ENCODE measurements at places on chromosomes 4 and X.

DNA sequence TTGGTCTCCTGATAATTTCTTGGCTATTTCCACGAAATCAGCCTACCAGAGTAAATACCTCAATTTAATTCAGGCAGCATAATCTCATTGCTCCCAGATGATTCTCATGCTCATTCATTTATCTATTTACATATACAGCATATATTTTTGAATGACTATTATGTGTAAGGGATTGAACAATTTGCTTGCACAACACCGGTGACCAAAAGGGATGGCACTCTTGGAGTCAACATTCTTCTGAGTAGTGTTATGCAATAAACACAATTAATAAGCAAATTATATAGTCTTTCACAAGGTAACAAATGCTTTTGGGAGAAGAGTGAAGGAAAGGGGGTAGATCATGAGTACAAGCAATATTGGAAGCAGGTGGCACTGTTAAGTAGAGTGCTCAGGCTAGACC lies 1015.3 kb downstream of the ARAP2 start:
- no peak for DNase-seq

- DNase-seq, result no peak
These were observed 13.8 kb downstream of the SH3BP2 start for GRCh38 chr4:2806390-2807355.

DNA sequence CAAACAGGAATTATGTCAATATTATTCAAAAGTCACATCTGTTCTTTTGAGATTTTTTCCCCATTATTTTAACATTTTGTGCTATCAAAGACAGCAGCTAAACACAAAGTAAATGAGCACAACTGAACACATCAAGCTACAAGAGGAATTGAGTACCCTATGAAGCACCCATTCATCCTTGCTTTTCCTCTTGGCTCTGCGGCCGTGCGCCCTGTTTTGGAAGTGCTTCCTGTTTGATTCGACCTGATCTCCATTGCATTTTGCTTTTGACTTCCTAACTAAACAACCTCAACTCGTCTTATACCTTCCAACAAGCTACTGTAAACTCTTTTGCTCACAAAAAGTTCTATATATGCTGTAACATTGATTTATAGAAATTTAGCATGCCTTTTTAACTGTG lies 85.0 kb downstream of the SCFD2 start:
- no peak for DNase-seq

GRCh38 chr4:6121276-6121850 lies 79.0 kb downstream of the JAKMIP1 start:
- DNase-seq, result no peak

GRCh38 chr4:1338752-1339414 lies 8.1 kb upstream of the UVSSA start:
- DNase-seq, result no peak

DNA sequence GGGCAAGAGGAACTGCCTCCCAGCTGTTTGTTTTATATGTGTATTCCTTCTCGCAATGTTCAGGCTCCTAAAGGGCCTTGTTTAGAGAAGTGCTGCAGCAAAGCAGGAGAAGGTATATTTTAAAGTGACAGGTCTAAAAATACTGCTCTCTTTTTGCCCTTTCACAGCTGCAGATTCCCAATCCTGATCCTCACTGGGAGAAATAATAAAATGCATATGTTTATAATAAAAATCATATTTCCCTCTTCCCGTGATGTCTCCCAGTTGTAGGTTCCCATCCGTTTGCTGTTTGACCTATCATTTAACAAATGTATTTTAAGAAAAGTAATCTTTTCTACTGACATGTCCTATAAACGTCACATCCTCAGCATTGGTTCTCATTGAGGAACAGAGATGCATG lies 62.7 kb upstream of the GPC4 start:
- no peak for DNase-seq

DNA sequence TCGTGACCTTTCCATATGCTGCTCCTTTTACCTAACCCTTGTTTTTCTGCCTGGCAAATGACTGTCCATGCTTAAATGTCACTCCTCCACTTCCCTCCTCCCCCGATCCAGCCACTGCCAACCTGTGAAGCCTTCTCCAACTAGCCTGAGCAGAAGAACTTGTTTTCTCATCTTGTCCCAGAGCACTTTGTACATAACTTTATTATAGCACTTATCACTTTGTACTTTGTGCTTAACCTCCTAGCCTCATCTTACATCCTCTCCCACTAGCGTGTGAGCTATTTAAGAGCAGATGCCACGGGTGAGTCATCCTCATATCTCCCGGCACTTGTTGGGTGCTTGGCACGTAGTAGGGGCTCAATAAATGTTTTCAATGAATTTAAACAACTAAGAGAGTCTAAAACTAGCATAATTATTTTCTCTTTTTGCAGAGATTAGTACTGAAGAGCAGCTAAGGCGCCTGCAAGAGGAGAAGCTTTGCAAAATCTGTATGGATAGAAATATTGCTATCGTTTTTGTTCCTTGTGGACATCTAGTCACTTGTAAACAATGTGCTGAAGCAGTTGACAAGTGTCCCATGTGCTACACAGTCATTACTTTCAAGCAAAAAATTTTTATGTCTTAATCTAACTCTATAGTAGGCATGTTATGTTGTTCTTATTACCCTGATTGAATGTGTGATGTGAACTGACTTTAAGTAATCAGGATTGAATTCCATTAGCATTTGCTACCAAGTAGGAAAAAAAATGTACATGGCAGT lies 46.9 kb downstream of the XIAP start:
- DNase-seq, result no peak

GRCh38 chr4:42361456-42361855 lies 35.8 kb upstream of the SHISA3 start:
- no peak for DNase-seq

DNA sequence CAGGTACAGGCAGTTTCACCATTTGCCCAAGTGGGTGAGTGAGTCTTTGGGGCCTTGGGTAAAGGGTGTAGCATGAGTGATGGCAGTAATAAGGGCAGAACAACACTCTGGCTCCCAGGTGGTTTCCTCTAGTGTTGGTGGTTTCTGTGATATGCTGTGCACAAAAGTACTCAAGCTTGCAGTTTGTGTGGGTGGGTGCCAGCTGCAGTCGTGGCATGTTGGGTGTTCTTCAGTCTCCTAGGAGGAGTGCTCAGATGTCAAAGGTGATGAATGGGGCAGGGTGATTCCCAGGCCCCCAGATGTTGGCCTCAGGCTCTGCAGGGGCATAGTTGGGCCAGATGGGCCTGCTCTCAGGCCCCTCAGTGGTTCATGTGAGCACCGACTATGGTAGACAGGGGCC lies 166.1 kb upstream of the KLF8 start:
- DNase-seq, result no peak

DNA sequence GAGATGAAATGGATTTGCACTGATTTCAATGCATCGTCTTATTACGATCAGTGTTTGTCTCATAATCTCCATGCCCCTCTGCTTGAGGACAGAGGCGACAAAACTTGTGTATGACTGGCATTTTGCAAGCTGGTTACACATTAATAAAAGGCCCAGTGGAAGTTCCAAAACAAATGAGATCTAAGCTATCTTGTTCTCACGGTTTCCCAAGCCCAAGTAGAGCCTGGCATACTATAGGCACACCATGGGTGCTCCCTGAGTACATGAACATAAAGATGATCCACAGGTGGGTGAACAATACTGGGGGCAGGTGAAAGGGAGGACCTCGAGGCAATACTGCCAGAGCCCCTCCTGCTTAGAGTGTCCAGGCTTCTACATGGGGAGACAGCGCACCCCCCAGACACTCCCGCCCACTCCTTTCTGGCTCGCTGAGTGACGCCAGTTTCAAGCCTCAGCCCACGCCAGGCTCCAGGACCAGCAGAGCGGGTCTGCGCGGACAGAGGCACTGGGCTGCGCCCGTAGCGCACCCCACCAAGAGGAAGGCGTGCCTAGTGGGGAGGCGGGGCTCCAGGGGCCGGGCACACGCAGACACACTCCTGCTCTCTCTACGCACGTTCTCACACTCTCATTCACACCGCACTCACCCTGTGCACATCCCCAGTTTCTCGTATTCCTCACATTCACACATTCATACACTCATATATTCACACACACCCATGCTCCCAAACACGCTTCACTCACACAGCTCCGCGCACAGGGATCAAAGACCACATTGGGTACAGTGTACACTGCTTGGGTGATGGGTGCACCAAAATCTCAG lies 8.9 kb upstream of the GSX2 start:
- no peak for DNase-seq

DNA sequence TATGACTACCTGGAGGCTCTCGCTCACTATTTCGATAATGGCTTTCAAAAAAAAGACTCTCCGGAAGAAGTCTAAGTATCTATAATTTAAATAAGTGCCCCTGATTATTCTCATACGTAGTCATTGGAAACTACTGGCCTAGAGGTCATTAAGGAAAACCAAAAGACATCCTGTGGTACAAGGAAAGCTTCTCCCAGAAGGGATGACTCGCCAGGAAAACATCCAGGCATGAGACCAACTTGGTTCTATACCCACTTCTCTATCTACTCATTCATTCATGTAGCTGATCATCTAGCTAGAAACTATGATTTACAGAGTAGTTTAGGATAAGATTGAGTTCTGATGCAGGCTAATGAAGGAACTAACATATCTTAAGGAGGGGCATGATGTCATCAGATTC lies 37.7 kb downstream of the SOX3 start:
- no peak for DNase-seq

All from RKO (cell line).